Activated naive CD4-positive, alpha-beta T cell treated with Interleukin-2 at 50 U/mL for 16 hours (primary cell): ENCODE measurements at places on chromosomes 5 and 9.

DNA sequence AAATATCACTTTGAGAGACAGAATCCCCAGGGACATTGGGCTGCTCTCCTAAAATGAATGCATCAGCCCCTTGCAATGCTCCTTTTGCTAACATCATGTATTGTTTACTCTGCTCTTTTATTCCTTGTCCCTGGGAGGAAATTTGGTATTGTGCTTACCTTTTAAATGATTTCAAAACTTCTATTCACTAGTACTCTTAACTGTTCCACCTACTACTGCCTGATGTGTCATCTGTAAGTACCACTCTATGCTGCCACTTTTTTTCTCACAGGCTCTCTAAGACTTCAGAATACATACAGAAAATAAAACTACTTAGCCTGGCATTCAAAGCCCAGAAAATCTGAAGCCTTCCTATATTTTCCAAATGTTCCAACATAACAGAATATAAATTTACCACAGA is 667.2 kb downstream of the BRINP1 start:
- DNase-seq, result no peak

DNA sequence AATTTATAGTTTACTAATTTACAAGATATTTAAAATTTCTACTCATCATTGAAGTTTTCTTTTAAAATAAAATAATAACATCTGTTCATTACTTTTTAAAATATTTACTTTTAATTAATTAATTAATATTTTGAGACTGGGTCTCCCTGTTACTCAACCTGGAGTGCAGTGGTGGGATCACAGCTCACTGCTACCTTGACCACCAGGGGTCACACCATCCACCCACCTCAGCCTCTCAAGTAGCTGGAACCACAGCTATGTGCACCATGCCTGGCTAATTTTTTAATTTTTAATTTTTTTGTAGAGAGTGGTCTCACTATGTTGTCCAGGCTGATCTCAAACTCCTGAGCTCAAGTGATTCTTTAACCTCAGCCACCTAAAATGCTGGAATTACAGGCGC is 1013.6 kb downstream of the CDH9 start:
- DNase-seq, result no peak

DNA sequence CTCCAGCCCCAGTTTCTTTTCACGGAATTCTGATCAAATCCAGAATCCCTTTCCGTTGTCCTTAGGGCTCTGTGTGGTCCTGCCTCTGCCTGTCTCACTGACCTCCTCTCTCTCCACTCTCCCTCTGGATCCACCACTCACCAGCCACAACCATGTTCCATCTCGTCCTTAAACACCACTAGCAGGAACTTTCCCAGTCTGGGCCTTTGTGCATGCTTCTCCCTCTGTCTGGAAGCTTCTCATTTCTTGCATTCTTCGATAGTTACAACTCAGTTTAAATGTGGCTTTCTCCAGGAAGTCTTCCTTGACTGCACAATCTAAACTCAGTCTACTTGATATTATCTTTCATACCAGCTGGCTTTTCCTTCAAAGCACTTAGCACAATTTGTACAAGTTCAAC is 117.7 kb upstream of the MSX2 start:
- no peak for DNase-seq

GRCh38 chr9:89309166-89309565 is 1.8 kb upstream of the CKS2 start:
- DNase-seq, result no peak

GRCh38 chr5:176427971-176428370 is 11.6 kb upstream of the CLTB start:
- DNase-seq, result no peak

- no peak for DNase-seq
Observed at GRCh38 chr5:152529440-152529839, 124.4 kb upstream of the NMUR2 start.

DNA sequence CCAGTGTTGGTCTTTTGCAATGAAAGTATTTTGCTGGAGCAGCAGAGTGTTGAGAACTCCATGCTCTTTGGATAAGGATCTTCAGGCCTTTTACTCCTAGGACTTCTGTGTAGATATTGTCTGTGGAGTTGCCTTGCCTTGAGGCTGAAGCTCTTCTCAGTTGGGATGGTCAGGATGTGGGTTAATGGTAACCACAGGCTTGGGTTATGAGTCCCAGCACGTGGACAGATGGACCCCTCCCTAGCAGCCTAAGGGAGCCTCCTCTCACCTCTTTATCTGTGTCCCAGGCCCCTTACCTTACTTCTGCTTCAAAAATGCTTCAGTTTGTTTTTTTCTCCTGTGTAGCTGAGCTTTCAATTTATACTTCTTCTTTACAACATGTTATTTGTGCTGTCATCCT is 109.9 kb downstream of the MEGF10 start:
- DNase-seq, result no peak

- no peak for DNase-seq
Observed at GRCh38 chr5:5481633-5482032, 59.2 kb downstream of the ICE1 start.

GRCh38 chr5:146633323-146633764 is 117.4 kb upstream of the GPR151 start:
- DNase-seq, result no peak

GRCh38 chr5:64834611-64835010 is 65.9 kb downstream of the CWC27 start:
- DNase-seq, result no peak

DNA sequence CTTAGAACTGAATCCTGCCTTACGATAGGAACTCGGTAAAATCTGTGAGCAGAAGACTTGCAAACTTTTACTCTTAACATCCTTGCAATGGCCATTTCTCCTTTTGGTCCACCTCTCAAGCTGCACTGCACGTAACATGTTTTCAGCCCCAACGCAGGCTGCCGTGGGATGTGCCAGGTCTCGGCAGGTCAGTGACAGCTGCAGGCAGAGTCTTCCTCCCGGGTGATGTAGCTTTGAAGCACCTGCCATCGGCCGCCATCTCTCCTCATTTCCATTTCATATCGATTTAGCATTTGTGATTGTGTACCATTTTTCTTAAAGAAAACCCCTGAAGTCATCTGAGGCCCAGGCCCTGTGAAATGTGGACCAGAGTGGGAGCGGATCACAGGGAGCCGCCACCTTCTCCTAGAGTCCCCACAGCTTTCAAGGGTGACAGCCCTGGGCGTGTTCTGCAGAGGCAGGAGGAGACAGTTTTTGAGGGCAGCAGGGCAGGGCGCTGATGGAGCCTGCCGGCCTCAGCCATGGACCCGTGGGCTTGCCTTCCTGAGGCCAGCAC is 25.8 kb upstream of the LPCAT1 start:
- no peak for DNase-seq

GRCh38 chr5:122967085-122967484 is 69.4 kb downstream of the PPIC start:
- DNase-seq, result no peak

GRCh38 chr5:57581772-57582171 is 99.2 kb upstream of the ACTBL2 start:
- DNase-seq, result no peak

GRCh38 chr9:2093920-2094597 is 78.9 kb downstream of the SMARCA2 start:
- DNase-seq, result no peak

DNA sequence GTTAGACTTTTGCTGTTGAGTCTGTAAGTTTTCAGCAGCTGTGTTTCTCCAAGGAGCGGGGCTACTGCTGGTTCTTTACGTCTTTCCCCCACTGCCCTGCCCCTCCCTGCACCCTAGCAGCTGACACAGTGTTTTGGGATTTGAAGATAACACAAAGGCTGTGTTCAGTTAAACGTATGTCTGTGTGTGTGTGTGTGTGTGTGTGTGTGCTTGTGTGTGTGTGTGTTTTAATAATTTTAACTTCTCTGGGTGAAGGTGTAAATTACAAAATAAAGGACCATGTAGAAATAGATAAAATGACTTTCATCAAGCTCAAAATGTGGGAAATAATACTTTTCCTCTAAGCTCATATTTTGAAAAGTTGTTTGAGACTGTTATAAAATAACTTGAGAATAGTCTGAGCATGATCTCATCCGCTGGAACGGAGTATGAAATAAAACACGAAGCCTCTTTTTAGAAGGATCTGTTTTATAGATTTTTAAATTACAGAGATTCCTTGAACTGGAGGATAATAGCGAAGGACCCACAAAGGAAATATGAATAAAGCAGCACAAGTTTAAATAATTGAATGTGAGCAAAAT is 10.9 kb downstream of the ABL1 start:
- DNase-seq, result no peak

- DNase-seq, result no peak
Observed at GRCh38 chr5:35212122-35212982, 17.9 kb downstream of the PRLR start.

DNA sequence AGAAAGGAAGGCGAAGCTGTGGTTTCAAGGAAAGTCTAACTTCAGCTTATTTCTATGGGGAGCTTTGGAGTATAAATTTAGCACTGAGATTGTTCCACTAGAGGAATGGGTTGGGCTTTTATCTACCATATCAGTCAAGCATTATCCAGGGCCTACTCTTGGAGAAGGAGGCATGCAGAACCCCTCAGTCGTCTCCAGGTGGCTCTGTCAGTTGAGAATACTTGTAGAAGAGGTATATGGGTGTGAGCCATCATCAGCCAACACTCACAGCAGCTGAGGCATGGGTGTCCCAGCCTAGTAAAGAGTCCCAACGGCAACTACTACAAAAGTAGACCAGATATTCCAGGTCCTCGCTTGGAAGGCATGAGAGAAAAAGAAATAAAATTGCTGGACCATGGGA is 548.5 kb upstream of the GRAMD2B start:
- no peak for DNase-seq

GRCh38 chr5:143143973-143144372 is 259.5 kb downstream of the NR3C1 start:
- no peak for DNase-seq

GRCh38 chr5:39140558-39141168 is 66.5 kb upstream of the RICTOR start:
- DNase-seq, result no peak

DNA sequence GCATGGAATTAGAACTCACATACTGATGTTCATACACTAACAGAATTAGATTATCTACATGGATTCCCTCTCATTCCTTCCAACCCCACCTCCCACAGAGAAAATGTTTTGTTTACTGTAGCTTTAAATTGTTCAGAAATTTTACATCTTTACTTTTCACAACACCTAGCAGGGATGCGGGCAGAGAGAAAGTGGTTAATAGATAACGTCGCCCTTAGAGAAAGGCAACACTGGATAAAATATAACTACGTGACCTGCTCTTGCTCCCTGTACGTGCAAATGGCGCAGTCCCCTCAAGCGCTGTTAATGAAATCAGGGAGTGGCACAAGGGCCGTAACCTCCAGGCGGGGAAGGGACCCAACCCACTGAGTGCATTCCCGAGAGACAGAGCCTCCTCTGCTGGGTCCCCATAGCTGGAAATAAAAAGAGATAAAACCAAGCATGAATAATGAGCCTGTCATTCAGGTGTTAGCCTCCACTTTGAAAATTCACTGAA is 125.3 kb upstream of the DAPK1 start:
- no peak for DNase-seq

DNA sequence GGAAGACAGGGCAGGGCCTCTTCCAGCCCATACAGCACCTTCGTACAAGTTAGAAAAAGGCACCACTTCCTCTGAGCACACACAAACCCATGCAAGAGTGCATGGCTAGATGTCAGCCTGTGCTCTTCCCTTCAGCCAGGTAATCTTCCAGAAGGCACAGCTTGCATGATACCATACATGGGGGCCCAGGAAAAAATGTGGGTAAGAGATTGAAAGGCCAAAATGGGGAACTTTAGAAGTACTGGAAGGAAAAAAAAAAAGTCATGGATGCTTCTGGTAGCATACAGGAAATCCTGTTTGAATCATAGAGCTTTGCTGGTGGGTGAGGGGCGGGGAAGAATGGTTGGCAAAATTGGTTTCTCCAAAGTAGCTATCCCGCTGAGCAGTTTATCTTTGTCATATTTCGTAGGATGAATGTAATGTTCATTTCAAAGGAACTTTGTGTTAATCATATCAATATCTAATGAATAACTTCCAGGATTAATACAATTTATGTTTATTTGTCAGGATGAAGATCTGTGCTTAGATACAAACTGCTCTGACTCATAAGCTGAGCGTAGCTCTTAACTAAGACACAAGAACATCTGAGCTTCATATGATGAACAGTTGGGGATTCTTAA is 78.2 kb upstream of the MAP3K1 start:
- DNase-seq, result no peak

DNA sequence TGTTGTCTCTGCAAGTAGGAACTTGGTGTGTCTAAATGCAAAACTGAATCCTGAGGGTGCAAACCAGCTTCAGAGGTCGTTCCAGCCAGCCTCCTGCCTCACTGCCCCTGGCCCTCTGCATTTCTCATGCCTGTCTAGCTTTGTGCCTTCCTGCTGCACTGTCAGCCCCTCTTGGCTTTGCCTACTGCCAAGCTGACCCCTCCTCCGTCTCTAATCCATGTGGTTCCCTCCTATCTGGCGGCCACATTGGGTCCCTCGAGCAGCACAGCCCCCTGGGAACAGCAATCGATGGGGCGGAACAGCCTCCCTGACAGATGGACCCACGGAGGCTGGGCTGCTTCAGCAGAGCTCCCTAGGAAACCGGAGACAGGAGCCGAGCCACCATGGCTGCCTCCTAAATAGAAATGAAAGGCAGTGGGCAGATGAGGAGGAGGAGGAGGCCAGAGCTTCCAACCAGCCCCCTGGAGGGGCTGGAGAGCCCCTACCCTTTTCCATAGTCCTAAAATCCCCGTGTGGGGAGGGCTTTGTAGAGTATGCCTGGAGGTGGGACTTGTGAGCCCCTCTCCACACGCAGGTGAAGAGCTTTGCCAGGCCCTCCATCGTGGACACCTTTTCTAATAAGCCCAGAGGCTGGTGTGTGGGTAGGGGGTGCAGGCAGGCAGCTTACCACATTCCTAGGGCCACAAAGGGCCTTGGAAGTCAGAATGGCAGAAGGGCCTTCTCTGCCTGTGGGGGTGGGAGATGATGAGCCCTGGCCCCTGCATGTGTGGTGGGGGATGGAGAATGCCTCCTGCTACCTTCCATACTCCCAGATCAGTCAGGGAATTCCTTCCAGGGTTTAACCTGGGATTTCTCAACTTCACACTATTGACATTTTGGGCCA is 9.2 kb upstream of the CXXC5 start:
- no peak for DNase-seq

DNA sequence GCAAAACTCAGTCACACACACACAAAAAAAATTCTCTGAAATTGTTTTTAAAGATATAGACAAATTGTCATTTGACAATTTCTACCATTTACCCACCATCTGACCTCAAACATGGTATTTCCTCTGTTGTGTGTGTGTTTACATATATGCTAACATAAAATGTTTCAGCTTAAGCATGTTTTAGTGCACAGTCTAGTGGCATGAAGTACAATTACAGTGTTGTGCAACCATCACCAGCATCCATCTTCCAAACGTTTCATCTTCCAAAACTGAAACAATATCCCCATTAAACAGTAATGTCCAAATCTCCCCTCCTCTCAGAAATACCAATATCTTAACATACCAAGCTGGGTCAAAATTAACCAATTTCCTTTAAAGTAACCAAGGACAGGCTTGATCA is 65.2 kb downstream of the MYO10 start:
- DNase-seq, result no peak

DNA sequence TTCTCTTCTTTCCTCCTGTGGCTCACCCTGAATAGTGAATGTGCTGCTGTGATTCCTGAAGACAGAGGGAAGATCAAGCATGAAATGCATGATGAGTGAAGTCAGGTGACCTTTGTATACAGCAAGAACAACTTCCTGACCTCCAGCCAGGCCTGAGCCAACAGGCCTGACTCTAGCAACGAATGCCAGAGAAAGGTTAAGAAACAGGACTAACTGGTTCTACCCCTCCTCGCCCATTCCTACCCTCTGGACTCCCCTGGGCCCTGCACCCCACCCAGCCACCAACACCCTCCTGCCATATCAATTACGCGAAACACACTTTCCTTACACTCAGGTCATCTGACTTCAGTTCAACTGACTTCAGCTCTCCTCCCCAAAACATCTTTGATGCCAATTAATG is 4.9 kb downstream of the SUSD1 start:
- DNase-seq, result no peak
